ENCODE measurements at places on chromosomes 4 and X. TPM values are rescaled to one million over a fixed set of nuclear protein-coding genes. Genes with fewer than 3 reads are reported as not detected.

The DIPK2B gene
- 12.3 TPM for polyA plus RNA-seq

The SOX3 gene
- polyA plus RNA-seq, result not detected

The AKAP4 gene
- not detected for polyA plus RNA-seq

The RHOXF2 gene
- polyA plus RNA-seq, result 0.08 TPM

The SORCS2 gene
- polyA plus RNA-seq, result 1.3 TPM

The CDX4 gene
- not detected for polyA plus RNA-seq

The WDFY3 gene
- polyA plus RNA-seq, result 9.5 TPM

The PFKFB1 gene
- polyA plus RNA-seq, result 1.7 TPM

The DCAF8L2 gene
- not detected for polyA plus RNA-seq

The FDCSP gene
- 0.47 TPM for polyA plus RNA-seq

The ZFP42 gene
- polyA plus RNA-seq, result not detected
